Panc1 (cell line): ENCODE measurements at places on chromosomes 11 and 22.

GRCh38 chr22:43830931-43831560 is 18.9 kb upstream of the EFCAB6 start:
- DNase-seq: no peak

GRCh38 chr22:19719050-19719482 is 4.3 kb upstream of the GP1BB start:
- no peak for DNase-seq

GRCh38 chr11:44229624-44230023 is 80.3 kb downstream of the ALX4 start:
- DNase-seq: no peak

DNA sequence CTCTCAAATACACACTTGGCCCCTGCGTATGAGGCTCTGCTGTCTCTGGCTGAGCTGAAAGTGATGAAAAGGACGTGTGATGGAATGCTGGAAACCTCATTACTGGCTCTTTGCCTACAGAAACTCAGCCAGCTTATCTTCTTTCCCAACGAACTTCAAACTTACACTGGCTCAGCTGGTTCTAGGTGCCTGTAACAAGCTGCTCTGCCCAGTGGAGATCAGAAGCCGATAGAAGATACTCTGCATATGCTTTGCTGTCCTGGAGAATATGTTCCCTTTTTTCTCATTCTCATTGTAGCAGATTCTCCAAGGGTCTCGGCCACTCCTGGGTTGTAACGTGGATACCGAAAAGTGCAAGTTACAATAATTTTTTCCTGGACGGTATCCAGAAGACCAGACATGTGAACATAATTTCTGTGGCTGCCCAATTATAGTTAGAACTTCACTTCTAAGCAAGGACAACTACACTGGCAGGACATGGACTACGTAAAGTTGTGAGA is 405.3 kb upstream of the CCDC90B start:
- DNase-seq: no peak

- no peak for DNase-seq
Observed at GRCh38 chr22:43060183-43060582, 29.0 kb downstream of the TTLL1 start.

DNA sequence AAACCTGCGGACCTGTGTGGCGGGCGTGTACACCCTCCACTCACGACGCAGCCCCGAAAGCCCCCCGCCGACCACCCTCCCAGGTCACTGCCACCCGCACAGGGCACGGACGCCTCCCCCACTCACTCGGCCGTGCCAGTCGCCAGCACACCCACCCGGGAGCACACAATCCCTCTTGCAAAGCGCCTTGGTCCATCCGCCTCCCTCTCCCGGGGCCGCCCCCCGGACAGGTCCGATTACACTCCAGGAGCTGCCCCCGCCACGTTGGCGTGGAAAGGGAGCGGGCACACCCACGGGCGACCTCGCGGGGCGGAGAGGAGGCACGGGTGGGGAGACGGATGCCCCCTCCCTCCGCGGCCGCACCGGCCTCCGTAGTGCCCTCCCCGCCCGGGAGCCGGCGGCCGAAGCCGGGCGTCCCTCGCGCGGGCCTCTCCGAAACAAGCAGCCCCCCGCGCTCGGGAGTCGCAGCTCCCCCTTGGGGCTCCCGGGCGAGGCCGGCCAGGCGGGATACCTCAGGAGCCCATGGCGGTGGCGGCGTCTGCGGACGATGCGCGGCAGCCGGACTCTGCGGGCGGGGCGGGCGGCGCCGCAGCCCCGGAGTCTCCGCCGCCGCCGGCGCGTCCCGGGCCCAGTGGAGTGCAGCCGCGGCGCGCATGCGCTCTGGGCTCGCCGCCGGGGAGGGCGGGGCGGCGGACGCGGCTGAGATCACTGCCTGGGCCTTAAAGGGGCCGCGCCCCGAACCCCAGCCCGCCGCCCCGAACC is at the start of gene TMEM184B:
Gene TMEM184B, minus strand, starts transcription at position 638 of the 762 bp plus-strand sequence. CDS start 25,049 bp downstream, outside the sequence.
- DNase-seq: no peak

DNA sequence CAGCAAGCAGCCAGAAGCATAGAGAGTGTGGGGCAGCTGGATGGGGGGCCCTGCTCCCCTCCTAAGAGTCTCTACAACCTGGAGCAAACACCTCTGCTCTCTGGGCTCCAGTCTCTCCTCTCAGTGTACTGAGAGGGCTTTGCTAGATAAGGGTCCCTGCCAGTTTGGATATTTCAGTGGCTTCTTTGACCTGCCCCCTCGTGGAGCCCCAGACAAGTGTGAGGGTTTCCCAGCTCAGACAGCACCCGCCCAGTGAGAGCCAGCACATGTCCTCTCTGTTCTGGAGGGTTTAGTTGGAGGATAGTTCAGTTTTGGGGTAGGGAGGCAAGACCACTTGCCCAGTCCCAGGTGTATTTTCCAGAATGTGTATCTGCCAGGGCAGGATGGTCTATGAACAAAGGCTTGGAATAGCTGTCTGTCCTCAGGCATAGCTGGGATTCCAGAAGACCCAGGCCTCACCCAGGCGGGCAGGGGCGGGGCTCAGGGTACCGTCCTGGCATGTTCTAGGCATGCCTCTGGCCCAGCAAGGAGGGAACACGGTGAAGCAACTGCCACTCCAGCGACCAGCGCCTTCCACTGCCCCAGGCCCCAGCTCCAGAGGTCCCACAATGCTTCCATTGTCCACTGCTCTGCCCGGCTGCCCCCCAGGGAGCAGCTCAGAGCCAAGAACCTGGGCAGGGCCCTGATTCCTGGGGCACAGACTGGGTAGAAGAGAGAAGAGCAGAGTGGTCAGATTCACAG is 7.5 kb upstream of the MICALL1 start:
- DNase-seq: no peak

GRCh38 chr11:19444231-19444630 is 203.5 kb upstream of the E2F8 start:
- DNase-seq: no peak

DNA sequence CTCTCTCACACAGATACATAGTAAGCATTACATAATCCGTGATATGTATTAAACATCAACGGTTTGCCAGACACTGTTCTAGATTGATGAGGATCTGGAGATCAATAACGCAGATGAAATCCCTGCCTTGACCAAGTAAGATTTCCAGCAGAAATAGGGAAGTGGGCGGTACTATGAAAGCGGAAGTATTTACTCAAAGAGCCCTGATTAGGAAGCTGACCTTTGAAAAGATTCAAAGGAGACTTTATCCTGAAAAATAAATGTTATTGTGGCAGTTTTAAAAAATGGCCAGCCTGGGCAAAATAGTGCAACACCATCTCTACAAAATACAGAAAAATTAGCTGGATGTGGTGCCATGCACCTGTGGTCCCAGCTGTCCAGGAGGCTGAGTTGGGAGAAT is 26.8 kb downstream of the GAB2 start:
- DNase-seq: no peak

DNA sequence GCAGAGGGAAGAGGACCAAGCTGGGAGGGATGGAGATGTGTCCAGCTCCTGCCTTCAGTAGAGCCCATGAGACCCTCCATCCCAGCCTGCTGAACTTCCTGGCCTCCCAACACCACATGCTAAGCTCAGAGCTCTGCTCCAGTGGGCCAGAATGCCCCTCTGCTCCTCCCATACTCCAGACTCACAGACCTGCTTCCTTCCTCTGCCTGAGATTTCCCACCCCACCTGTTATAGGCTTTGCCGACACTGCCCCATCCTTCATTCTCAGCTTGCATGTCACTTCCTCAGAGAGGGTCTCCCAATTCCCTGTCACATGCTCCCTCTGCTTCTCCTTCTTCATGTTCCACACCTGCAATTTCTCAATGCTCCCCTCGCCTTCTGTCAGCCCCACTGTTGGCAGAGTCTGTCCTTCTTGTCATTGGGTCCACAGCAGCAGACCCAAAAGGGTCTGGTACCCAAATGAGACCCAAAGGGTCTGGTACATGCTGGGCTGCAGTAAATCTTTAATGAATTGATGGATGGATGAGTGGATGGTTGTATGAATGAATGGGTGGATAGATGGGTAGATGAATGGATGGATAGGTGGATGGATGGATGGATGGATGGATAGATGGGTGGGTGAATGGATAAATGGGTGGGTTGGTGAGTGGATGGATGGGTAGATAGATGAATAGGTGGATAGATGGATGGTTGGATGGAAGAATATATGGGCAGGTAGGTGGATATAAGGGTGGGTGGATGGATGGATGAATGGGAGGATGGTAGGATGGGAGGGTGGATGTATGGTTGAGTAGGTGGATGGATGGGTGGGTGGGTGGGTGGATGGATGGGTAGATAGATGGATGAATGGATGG is 105.3 kb upstream of the FGF3 start:
- DNase-seq: no peak

DNA sequence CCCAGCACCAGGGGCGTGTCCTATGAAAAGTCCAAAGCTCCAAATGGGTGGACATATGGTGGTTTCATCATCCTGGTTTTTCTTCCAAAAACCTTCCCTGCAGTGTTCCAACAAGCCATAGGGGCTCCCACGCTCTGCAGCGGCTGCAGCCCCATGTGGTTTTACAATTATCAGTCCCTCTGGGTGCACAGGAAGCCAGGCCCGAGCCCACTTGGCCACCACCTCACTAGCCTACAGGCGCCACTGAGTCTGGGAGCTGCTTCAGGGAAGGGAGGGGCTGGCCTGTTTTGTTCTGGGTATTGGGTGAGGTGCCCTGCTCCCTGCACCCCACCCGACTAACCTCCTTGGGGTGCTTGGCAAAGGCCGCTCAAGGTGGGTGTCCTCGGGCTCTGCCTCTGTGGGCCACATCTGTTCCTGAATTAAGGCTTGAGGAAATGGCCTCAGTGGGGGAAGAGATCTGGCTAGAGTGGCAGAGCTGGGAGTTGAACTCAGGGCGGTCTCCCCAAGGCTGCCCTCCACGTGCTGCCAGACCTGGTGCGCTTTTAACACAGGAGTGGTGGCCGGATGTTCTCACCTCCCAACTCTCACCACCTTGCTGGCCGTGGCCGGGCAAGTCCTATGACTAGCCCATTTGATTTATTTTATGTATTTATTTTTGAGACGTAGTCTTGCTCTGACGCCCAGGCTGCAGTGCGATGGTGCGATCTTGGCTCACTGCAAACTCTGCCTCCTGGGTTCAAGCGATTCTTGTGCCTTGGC is 5.3 kb upstream of the CDC42BPG start:
- DNase-seq: no peak

DNA sequence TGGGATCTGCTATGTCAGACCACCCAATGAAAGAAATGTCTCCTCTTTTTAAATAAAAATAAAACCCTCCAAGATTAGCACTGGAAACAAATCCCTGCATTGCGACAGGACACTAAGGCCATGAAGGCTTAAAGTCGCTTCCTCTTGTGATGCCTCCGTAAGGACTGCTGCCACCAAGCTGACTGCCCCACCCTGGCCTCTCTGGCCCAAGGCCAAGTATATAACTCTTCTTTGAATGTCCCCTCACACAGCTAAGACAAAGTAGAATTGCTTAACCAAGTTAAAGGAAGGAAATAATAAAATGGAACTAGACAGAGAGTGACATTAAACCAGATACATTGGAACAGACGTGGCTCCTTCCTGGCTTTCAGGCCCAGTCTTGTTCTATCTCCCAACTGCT is 7.5 kb upstream of the NRGN start:
- no peak for DNase-seq

DNA sequence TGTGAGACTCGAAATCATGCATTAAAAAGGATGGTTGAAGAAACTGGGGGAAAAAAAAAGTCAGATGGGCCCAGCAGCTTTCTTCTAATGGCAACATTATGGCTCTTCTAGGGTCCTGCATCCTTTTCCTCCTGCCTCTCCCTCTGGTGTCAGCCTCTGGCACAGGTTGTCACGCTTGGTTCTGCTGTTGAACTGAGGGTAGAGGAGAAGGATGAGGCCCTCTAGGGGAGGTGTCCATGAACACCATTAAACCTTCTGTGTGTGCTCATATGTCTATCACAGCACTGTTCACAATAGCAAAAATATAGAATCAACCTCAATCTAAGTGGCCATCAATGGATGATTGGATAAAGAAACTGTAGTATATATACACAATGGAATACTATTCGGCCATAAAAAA is 36.0 kb downstream of the BUD13 start:
- DNase-seq: no peak

DNA sequence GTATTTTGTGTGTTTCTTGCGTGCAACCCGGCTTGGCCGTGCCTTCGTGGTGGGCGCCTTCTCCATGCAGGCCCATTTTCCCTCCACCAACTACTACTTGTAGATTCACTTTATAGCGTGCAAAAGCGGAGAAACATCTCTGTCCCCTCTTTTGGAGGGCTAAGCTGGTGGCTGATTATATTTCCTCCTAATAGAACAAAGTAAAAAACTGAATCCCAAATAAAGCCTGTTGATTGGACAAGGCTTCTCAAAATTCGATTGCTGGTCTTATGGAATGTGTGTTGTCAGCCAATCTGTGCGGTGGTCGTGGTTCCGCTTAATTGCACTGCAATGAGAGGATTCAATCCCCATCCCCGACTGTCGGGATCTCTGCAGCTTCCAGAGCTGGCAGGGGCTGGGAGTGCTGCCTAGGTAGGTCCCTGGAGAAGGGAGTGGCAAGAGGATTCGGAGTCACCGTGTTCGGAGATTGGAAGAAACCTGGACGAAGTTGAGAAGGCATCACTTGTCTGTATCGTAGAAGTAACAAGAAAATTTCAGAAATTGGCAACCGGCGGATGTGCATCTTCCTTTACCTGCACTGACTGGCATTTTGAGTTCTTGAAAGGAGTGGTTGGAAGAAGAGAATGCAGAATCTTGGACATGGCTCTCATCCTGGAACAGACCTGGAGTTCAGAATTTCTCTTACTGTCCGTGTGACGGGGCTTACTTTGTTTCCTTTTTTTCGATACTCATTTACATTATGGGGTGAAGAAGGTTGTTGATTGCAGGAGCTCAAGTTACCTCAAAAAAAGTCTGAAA is 1.1 kb downstream of the HMGXB4 start:
- DNase-seq: no peak

- DNase-seq: no peak
Observed at GRCh38 chr11:27860811-27861210, 160.6 kb upstream of the BDNF start.

- DNase-seq: no peak
Observed at GRCh38 chr11:8531312-8531711, 62.7 kb downstream of the STK33 start.

- no peak for DNase-seq
Observed at GRCh38 chr11:10287766-10288715, 6.0 kb downstream of the SBF2 start.
